ENCODE measurements at places on chromosomes 6 and 20.

GRCh38 chr6:2998998-2999617 lies 586 bp upstream of the NQO2 start:
- DNase-seq = no peak

GRCh38 chr20:64145458-64146300 lies 18.6 kb upstream of the MYT1 start:
- no peak for DNase-seq

- no peak for DNase-seq
Observed at GRCh38 chr20:41200446-41201202, 63.3 kb downstream of the PLCG1 start.

- DNase-seq = no peak
Observed at GRCh38 chr6:18471232-18471964, 84.2 kb downstream of the RNF144B start.

DNA sequence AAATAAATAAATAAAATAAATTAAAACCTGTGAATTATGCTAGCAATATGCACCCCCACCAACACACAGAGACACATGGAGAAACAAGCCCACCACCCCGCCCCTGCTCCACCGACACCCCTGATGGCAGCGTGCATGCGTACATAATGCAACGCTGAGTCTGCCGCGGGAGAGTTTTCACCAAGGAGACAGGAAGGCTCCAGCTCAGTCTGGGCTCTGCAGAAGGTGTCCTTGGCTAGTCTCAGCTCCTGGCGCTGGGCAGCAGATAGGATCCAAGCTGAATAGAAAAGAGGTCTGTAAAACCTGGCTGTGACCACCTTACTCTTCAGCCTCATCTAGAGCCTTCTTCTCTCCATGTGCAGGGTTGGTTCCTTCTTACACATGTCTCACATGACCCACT lies 26.5 kb upstream of the HECA start:
- DNase-seq = no peak

DNA sequence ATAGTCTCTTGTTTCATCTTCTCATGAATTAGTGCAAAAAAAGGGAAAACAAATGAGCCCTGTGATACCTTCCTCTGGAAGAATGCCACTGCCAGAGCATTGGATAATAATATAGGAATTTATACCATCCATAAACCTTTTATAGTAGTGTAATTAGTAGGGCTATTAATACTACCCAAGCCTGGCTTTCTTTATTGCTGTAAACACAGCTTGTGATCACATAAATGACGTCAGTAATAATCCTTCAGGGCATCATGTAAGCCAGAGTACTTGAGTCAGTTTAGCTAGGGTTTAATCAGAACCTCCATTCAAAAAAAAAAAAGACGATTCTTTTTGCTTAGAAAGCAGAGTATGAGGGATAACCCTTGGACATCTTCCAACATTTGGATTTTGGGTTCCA lies 264.8 kb downstream of the SLC35F1 start:
- no peak for DNase-seq

DNA sequence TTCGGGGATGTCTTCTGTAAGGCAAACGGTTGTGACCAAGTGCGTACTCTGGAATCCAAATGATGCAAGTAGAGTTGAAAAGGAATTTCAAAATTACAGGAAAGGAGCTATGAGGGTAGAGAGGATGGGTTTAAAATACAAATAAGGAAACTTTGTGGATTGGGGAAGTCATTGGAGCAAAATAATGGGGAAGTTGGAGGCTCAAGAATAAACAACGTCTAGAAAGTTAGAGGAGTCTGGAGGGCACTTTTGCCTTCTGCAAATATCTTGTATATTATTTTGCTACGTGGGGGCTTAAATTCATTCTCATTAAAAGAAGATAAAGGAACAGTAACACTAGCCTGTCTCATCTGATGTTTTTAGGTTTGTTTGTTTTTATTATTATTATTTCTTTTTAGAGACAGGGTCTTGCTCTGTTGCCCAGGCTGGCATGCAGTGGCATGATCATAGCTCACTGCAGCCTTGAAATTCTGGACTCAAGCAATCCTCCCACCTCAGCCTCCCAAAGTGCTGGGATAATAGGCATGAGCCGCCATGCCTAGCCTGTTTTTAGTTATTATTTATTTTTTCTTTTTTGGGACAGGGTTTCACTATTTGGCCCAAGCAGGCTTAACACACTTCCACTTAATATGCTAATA lies 55.0 kb upstream of the TNFAIP3 start:
- DNase-seq = no peak
